ENCODE measurements at places on chromosomes 12 and 14.

DNA sequence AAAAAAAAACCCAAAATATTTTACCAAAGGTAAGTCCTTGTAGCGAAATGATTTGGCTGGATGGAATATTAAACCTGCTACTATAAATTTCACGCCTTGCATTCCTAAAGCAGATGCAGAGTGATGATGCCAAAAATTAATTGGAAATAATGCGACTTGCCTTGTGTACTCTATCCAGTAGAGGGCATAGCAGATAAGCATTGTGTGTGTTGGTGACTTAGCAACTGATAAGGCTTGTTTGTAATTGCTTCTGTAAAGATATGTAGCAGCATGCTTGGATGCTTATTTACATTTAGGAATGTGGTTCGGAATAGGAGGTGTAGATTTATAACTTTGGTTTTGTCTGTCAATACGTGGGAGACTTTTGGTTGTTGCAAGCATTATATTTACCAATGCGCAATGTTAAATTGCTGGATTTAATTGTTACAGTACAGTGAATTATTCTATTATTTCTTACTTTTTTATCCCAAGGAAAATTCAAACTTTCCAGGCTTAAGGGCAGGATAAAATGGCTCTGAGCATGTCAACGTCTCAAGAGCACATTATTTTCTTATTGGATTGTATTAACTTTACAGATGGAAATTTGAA lies 80.5 kb downstream of the TMEM260 start:
- peak; percentile 40 for DNase-seq

DNA sequence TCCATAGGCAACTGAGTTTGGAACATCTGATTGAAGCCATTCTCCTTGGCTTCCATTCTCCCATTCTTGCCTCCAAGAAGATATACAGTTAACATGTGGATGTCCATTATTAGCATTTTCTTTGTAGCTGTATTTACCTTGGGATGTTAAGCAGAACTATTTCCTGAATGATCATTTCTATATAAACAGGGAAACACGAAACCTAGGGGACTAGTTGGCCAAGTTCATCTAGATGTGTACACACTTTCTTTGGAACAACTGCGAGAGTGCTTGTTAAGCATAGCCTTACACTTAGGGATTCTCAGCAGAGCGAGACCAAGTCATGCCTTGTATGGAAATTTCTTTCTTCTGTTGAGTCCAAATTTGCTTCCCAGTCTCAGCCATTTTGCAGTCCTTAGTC lies 42.1 kb downstream of the DRAM1 start:
- no peak for DNase-seq

DNA sequence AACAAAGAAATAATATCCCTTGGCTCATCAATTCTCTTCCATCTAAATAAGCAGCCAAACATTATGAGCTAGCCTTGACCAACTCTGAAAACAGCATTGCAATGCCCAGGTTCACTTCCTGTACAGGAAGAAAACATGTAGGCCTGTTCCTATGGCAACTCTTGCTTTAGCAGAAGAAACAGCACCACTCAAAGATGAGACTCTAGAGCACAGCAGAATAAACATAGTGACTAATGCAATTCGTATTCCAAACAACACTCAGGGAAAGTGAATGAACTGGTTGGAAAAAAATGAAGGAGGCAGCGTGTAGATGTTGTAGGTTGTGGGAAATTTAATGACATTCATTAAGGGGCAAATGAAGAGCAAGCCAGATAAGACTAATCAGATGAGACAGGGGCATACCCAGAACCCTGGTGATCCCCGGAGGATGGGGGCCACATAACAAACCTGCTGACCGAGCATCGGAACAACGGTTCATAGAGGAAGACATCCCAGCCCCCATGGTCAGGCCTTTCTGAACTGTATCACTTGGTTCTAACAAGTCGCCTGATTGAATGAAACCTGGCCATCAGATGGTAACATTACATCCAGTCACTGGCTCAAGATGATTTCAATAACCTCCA lies 9.0 kb downstream of the ARHGDIB start:
- DNase-seq, result peak; percentile 93

- DNase-seq, result peak; percentile 62
These were observed 769 bp upstream of the EMP1 start for GRCh38 chr12:13195785-13196129.

GRCh38 chr14:73358187-73358586 lies 100.2 kb downstream of the NUMB start:
- no peak for DNase-seq

GRCh38 chr14:55279384-55279783 lies 8.2 kb downstream of the FBXO34 start:
- DNase-seq, result no peak

- no peak for DNase-seq
These were observed 7.9 kb upstream of the PRH1 start for GRCh38 chr12:10891937-10892336.

- peak; percentile 12 for DNase-seq
These were observed 343.8 kb downstream of the ADAMTS20 start for GRCh38 chr12:43208221-43208620.

GRCh38 chr12:46246021-46246700 lies 22.7 kb downstream of the SLC38A1 start:
- no peak for DNase-seq

DNA sequence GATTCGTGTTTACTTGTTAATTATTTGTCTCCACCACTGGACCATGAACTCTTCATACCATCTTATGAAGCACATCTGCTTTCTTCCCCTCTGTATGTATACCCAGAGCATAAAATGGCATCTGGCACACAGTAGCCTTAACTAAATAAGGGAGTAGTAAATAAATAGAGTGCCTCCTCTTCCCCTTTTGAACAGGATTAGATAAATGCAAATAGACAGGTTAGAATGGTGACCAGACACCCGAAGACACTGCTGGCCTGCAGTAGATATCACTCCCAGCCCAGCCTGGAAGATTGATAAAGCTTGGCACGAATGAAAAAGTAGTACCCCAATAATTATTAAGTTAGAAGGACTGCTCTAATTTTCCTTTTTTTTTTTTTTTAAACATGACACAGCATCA lies 6.9 kb downstream of the GALNT4 start:
- DNase-seq, result no peak

DNA sequence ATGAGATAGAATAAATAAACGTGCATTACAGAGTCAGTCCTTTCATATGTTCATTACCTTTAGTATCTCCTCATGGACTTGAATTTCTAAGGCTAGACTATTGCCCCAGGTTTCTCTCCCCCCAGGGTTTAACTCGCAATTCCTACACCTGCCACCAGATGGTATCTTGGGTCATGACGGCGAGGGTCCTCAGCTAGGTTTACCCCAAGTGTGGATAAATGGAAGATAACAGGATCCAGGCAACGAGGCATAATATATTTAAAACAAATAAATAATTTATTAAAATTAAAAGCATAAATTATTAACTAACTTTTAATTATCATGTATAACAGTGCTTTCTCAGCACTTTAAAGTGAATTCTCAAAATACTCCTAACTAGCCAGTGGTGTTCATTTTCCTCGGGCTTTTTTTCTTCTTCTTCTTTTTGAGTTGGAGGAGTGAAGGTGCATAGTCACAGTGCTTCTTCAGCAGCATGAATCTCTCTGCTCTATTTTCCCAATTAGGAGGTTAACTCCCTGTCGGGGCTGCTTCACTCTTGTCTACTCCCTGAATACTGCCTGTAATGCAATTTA lies 243.5 kb upstream of the CAND1 start:
- DNase-seq, result peak; percentile 24

- no peak for DNase-seq
These were observed 1.0 kb downstream of the CLBA1 start for GRCh38 chr14:104986487-104987164.

- DNase-seq, result peak; percentile 56
These were observed 53.4 kb downstream of the PLCZ1 start for GRCh38 chr12:18684430-18684829.

GRCh38 chr12:93115198-93115601 lies 186.1 kb upstream of the EEA1 start:
- peak; percentile 77 for DNase-seq

- no peak for DNase-seq
These were observed 2.0 kb upstream of the MYH7 start for GRCh38 chr14:23437133-23438100.

DNA sequence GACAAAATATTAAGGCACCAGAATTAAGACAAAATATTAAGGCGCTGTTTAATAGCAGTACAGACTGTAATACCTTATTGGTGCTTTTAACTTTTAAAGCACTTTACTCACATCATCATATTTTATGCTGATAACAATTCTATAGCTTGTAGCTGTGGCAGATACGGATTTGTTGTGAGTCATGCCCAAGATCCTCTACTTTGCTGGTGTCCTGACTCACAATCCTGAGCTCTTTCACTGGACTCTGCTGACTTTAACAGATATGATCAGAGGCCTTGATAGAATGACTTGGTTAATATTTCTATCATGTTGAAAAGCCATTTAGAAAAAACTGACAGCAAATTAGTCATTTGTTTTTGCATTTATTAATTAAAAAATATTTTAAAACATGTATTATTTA lies 99.0 kb upstream of the PKP2 start:
- no peak for DNase-seq

GRCh38 chr14:50813544-50813863 lies 17.5 kb downstream of the NIN start:
- DNase-seq, result no peak

DNA sequence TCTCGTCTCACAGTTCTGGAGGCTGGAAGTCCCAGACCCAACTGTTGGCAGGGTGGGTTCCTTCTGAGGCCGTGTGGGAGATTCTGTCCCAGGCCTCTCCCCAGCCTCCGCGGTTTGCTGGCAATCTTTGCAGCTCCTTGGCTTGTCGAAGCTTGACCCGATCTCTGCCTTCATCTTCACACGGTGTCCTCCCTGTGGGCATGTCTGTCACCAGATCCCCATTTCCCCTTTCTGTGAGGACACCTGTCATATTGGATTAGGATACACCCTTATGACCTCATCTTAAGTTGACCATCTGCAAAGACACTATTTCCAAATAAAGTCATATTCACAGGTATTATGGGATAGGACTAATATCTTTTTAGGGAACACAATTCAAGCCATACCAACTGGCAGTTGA lies 22.6 kb upstream of the LRP1-AS start:
- no peak for DNase-seq

DNA sequence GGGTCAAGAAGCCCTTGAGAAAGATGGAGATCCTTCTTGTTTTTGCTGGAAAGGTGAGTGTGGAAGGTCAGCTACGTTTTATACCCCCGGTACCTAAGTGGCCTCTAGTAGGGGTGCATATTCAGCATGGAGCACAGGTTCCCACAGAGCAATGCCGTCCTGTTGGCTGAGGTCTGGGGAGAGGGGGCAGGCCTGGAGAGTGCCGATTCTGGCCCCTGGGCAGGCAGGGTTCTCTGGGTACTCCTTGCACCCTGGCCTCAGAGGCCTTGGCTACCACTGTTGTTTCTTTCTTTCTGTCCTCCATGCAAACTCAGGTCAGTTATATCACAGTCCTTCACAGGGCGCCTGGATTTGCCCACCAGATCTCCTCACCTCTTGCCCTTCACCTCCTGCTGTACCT lies 8.5 kb downstream of the RBP5 start:
- DNase-seq, result no peak

GRCh38 chr12:56884421-56884820 lies 49.8 kb downstream of the SDR9C7 start:
- peak; percentile 29 for DNase-seq

GRCh38 chr12:106234449-106234848 lies 13.4 kb downstream of the CKAP4 start:
- DNase-seq, result peak; percentile 43

- no peak for DNase-seq
These were observed 172.0 kb upstream of the VASH1 start for GRCh38 chr14:76589246-76589645.

DNA sequence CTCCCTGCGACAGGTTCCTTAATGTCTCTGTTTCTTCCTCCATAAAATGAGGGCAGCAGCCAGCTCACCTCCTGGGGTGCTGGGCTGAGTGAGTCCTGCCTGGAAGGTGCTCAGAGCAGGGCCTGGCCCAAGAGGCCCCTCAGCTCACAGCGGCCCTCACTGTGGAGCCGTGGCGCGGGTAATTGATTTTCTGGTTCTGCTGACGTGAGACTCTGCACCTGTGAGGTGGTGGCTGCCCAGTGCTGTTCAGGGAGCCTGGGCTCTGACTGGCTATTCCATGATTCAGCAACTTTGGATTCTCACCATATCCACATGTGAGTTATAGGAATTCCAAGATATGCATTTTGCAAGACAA lies 266.6 kb downstream of the ADGRD1 start:
- DNase-seq, result no peak

- no peak for DNase-seq
These were observed 16.1 kb upstream of the KRT73 start for GRCh38 chr12:52634266-52635056.

- DNase-seq, result no peak
These were observed 46.0 kb downstream of the ATP2B1 start for GRCh38 chr12:89662623-89663022.

DNA sequence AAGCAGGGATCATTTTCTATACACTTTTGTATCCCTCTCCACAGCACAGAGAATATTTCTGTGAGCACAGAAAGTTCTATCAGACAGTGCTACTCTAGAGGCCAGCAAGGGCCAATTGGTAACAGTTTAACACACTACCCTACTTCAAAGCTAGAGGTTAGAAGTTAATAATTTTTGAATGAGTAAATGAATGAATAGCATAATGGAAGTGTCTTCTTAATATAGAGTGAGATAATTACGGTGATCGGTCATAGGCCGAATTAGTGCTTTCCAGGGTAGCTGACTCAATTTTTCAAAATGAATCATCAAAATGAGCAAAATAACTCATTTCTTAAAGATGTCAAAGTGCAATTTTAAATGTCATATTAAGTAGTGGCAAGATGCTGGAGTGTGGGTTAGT lies 67.0 kb upstream of the CCDC198 start:
- DNase-seq, result no peak

- DNase-seq, result no peak
These were observed 67.5 kb upstream of the PRIMA1 start for GRCh38 chr14:93855737-93856136.

GRCh38 chr12:115010324-115010995 lies 326.5 kb upstream of the TBX3 start:
- peak; percentile 16 for DNase-seq

DNA sequence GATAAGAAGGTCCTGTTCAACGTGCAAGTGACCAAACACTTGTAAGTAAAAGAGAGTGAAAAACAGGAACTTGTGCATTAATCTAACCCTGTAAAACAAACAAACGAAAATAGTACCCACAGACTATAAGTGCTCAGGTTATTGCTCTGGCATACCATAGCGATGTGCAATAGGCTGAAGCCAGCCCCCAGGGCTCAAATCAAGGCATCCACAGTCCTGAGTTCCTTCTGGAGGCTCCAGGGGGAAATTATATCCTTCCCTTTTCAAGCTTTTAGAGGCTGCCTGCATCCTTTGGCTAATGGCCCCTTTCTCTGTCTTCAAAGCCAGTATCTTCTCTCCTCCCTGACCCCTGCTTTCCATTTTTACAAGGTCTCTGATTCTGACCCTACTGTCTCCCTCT lies 8.1 kb upstream of the CMAS start:
- DNase-seq, result no peak

DNA sequence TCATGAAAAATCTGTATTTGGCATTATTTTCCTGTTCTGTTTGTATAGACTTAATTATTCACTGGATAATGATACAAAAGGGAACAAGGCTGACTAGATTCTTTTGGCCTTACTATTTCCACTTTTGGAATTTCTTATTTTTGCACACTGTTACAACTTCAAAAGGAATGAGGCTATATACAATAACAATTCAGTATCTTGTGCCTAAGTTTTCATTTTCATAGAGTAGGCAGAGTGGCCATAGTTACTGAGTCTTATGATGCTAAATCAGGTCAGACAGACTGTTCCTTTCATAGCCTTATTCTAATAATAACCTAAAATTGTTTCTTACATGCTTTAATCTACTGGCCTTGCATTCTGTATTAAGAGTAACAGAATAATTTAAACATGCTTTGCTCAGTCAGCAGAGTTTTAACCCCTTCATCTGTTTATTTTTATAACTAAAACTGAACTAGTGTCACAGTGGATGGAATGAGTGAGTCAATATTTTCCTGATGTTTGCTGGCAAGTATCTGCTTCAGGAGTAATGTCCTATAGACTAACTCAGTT lies 10.5 kb downstream of the TTC8 start:
- DNase-seq, result peak; percentile 77

All from fibroblast of skin of right quadriceps (primary cell).